ENCODE measurements at places on chromosomes 3 and 15.

DNA sequence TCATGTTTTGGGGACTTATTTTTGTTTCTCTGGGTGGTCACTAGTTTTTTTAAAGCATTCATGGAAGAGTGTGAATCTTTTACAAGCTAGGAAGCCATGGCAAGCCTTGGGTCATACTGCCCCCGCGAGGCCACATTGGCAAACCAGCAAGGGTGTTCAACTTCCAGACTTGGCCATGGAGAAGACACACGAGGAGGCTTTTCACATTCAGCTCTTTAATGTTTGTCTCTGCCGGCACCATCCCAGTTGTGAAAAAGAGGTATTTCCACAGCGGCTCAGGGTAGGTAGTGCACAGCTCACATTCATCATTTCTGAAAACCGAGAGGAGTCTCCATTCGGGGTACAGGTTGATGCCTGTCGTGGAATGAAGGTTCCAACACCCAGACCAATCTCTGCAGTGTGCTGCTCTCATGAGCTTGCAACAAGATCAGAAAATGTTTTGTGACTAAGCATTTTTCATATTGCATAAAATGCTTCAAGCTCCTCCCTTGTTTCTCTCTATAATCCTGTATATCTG is 7.7 kb downstream of the CCR5 start:
- peak; percentile 75 for DNase-seq

- no peak for DNase-seq
Measured at GRCh38 chr3:133280586-133280985, 119.3 kb upstream of the BFSP2 start.

DNA sequence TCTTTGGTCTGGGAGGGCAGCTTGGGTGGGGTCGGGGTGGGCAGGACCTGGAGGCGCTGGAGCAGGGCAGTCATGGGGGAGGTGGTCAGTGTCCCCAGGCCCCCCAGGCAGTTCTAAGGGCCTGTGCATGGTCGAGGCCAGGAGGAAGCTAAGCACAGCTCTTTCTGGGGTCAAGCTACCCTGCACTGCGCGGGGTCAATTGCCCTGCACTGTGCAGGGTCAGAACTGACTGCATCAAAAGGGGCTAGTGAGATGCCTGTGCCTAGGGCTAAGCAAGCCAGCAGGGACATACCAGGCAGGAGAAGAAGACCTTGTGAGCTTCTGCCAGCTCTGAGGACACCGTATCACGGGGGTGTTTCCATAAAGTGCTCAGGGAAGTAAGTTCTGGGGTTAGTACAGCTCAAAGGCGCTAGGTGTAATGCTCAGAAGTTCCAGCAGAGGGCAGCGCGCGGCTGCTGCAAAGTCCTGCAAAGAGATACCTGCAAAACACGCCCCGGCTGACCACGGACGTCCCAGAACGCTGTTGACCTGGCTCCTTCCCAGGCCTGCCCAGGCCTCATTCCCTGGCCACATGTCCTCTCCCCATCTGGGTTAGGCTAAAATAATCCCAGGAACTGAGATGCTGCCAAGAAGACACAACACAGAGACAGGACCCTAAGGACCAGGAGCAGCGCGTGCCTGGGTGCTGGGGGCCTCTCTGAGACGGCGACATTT is 18.8 kb upstream of the IQSEC1 start:
- DNase-seq, result peak; percentile 93

- DNase-seq, result no peak
Measured at GRCh38 chr3:30266524-30266923, 339.9 kb upstream of the TGFBR2 start.
